ENCODE measurements at places on chromosomes 16 and 17.

- peaks cover 51% of the 10 kb centered on the region for H3K4me1 ChIP-seq
- no peaks in the 10 kb centered on the region for H3K27me3 ChIP-seq
- no peak for DNase-seq
- peak overlapping the region; percentile 98 for H3K27ac ChIP-seq
- peaks cover 31% of the 10 kb centered on the region for H3K36me3 ChIP-seq
- peak overlapping the region; percentile 96 for H3K4me3 ChIP-seq
Measured at GRCh38 chr17:58007781-58008706, 998 bp upstream of the SRSF1 start.

GRCh38 chr17:6701719-6702118, 11.4 kb downstream of the SLC13A5 start:
- H3K4me3 ChIP-seq: no peak overlapping the region
- H3K4me1 ChIP-seq: no peaks in the 10 kb centered on the region
- peaks cover 50% of the 10 kb centered on the region for H3K27me3 ChIP-seq
- H3K27ac ChIP-seq: no peak overlapping the region
- no peak for DNase-seq

- H3K4me3 ChIP-seq: no peak overlapping the region
- H3K36me3 ChIP-seq: peaks cover 31% of the 10 kb centered on the region
- no peaks in the 10 kb centered on the region for H3K4me1 ChIP-seq
- no peak for DNase-seq
Measured at GRCh38 chr17:51299859-51300258, 39.5 kb downstream of the UTP18 start.

GRCh38 chr17:13096291-13096690, 78.5 kb upstream of the ELAC2 start:
- peaks cover 7% of the 10 kb centered on the region for H3K27me3 ChIP-seq
- no peak overlapping the region for H3K27ac ChIP-seq
- H3K4me3 ChIP-seq: no peak overlapping the region
- no peaks in the 10 kb centered on the region for H3K36me3 ChIP-seq
- no peak for DNase-seq
- H3K4me1 ChIP-seq: no peaks in the 10 kb centered on the region
